ENCODE measurements at places on chromosomes 1 and 21. TPM values are rescaled to one million over a fixed set of nuclear protein-coding genes. Genes with fewer than 3 reads are reported as not detected.

DNA sequence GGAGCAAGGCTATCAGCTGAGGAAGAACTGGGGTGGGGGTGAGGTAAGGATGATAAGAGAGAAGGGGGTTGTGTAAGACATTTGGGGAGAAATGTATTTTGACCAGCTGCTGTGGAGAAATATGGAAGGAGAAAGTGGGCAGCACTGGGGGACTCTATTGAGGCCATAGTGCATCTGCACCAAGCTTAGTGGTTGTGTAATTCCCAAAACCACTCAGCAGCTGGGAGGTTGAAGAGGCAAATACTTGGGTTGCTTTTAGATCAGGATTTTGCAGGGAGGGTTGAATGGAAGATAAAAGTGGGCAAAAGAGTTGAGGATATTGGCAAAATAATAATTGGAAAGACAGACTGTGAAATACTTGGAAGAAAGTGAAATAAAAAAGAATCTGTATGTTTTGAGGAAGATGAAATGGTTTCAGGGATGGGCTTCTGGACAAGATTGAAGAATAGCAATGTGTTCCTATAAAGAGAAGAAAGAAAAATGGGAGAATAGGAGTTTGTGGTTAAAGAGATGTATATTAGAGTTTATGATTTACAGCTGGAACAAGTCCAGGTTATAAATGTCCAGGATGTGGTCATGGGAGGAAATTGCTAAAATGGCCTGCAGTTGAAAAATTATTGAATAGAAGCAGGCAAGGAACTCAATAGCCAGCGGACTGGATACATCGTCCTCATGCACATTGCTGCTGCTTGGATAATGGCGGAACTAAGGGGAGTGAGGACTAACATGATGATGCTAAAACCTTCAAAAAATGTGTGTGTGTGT lies 162.7 kb downstream of the DNM3 start:
- DNase-seq = no peak

GRCh38 chr1:212401838-212402582 lies 12.7 kb downstream of the PACC1 start:
- DNase-seq = no peak

The LRRC8B gene
- 11.7 TPM for total RNA-seq

- DNase-seq = no peak
These were observed 7.7 kb downstream of the GALNT2 start for GRCh38 chr1:230074762-230075161.

DNA sequence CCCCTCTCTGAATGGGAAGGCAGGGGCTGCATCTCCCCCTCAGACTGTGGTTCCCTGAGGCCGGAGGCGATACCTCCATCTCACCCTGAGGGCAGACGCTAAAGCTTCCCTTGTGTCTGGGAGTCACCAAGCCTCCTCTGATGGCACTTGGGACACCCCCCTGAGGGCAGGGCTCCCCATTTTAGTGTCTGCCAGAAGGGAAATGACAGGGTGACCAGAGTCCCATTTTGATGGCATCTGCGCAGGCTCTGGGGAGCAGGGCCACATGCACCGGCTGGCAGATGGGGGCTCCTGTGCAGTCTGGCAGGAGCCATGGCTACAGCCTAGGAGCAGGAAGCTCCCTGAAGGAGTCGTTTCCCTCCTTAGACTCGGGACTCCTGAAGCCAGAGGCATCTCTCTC lies 1.7 kb downstream of the S100A2 start:
- DNase-seq = no peak

- no peak for DNase-seq
These were observed 30.0 kb downstream of the KNCN start for GRCh38 chr1:46521414-46521813.

The PPFIA4 gene
- 99.8 TPM for total RNA-seq

- DNase-seq = no peak
These were observed 28.6 kb upstream of the MTR start for GRCh38 chr1:236766506-236766905.

- no peak for DNase-seq
These were observed 41.3 kb upstream of the SLC19A2 start for GRCh38 chr1:169527001-169527400.

The FAM163A gene
- 0.52 TPM for total RNA-seq

DNA sequence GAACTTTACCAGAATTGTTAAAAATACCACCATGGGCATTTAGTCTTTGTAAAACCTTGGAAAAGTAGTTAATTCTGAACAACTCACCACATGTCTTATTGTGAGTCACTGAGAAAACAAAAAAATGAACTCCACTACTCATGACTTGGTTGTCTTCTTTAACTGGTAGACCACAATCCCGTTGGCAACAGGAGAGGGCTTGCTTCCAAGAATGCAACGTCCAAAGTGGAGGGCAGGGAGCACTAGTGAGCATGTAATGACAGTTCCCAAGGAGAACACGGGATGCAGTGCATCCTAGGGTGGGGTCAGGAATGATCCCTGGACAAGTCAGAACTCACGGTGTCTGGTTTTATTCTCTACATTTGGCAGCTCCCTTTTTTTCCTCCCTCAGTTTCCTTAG lies 15.2 kb upstream of the HMCN1 start:
- DNase-seq = peak; percentile 38

The HUNK gene
- 0.17 TPM for total RNA-seq

DNA sequence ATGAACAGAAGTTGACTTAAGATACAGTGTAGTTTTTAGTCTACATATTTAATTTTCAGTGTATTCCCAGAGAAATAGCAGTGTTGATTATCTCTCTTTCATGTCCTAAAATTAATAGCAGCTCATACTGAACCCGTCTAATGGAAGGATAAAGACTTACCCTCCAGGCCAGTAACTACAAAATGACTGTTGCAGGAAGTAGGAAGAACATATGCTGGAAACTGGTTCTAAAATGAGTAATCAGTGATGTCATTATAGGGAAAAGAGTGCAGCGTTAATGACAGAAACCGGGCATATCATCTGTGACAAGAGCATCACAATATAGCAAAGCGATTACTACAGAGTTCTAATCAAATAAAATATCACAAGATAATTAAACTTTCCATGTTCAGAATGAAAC lies 385.5 kb downstream of the SMYD3 start:
- no peak for DNase-seq

The NHLH1 gene
- 0.13 TPM for total RNA-seq

The HPDL gene
- 0.92 TPM for total RNA-seq

GRCh38 chr1:36006941-36007500 lies 76.1 kb downstream of the AGO3 start:
- no peak for DNase-seq

GRCh38 chr1:29259802-29260441 lies 23.6 kb downstream of the PTPRU start:
- peak; percentile 67 for DNase-seq

DNA sequence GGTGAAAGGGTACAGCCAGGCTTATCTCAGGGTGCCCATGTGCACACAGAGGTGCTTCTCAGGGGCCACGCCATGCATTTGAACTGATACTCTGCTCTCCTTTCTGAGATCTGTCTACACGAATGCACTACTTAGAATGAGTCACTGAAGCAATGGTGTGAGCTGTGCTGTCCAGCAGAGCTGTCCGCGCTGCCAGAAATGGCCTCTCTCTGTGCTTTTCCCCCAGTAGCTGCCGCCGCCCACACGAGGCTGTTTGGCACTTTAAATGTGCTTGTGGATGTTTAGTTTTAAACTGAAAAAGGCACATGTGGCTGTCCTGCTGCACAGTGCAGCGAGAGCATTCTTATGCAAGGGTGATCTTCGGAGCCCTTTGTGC lies 87.1 kb upstream of the COL6A1 start:
- peak; percentile 68 for DNase-seq

- DNase-seq = peak; percentile 19
These were observed 2.2 kb upstream of the FALEC start for GRCh38 chr1:150513351-150513791.

- no peak for DNase-seq
These were observed 79.9 kb downstream of the DMRTA2 start for GRCh38 chr1:50343323-50343722.

DNA sequence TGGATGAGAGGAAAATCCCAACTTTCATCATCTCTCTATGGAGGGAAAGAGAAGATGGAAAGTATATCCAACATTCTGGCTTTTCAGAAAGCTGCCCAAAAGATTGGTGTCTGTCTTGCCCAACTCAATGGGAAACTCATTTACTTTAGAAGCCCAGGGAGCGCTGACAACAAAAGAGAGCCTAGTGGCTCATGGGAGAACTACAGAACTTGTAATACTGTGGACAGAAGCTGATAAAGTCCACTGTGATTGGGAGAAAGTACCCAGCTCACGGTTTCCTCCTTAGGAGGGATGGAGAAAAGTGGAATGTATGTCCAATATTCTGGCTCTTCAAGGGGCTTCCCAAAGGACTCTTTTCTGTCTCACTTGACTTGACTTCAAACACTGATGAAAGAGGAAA lies 66.0 kb downstream of the RGS21 start:
- DNase-seq = no peak

- no peak for DNase-seq
These were observed 26.7 kb upstream of the MYOCOS start for GRCh38 chr1:171595324-171595723.

The ZNF593OS gene
- 4.2 TPM for total RNA-seq

- DNase-seq = no peak
These were observed 7.5 kb downstream of the CNN3 start for GRCh38 chr1:94919241-94920030.

The MYOM3 gene
- total RNA-seq = 284 TPM

GRCh38 chr1:226912587-226913176 lies 27.4 kb upstream of the COQ8A start:
- DNase-seq = peak; percentile 56

The NUP133 gene
- total RNA-seq = 27.5 TPM

DNA sequence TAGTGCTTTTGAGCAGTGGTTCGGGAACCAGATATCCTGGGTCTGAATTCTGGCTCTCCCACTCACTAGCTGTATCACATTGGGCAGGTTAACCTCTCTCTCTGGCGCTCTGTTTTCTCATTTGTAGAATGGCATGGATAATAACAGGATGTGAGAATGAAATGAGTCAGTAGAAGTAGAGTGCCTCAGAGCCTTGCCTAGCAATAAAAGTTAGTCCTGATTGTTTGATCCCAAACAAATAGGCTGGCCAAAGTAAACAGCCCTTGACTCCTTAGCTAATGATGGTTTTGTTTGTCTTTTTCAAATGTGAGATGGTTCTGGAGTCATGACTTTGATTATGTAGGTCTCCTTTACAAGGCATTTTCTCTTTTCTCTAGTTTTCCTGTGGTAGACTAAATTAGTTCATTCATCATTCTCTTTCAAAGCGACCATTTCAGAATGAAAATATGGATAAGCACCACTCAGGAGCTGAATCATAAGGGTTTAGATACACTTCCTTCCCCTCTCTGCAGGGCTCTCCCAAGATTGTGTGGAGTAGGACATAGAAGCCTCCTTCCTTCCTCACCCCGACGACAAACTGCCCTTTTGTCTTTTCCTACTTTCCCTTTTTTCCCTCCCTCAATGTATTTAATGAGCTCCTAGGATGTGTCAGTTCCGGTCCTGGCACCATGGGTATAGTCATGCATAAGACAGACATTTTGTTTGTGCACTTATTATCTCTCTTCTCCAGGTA lies 23.1 kb downstream of the KIAA0040 start:
- no peak for DNase-seq

GRCh38 chr1:1164701-1165451 lies 8.8 kb upstream of the TTLL10 start:
- DNase-seq = no peak

- DNase-seq = no peak
These were observed 1.8 kb upstream of the PLCH2 start for GRCh38 chr1:2474104-2474844.

DNA sequence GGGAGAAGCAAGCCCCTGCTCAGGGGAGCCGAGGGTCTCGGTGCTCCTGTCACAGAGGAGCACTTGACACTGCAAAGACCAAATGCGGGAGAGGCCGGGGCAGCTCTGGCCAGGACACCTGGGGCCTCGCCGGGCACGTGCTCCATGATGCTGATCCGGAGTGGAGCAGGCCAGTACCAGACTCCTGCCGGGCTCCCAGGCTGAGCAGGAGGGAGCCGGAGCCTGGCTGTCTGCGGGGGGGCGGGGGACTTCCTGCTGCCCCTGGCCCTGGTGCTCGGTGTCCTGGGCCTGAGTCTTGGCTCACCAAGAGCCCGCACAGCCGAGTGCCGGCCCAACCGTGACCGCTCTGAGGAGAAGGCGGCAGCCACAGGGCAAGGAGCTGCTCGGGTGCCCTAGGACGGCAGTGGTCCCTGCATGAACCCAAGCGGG lies 38.5 kb upstream of the TMEM52 start:
- no peak for DNase-seq

GRCh38 chr1:43947061-43947873 lies 517 bp downstream of the IPO13 start:
- DNase-seq = peak; percentile 89

The LMX1A gene
- total RNA-seq = 0.25 TPM

Measured in psoas muscle (tissue), 8 donors.